ENCODE measurements at places on chromosomes 7 and 10. TPM values are rescaled to one million over a fixed set of nuclear protein-coding genes. Genes with fewer than 3 reads are reported as not detected.

NODAL gene
- not detected for total RNA-seq

NAT16 gene
- total RNA-seq: not detected

NPSR1 gene
- total RNA-seq: not detected

NUTM2B gene
- total RNA-seq: 1.1 TPM

VPS37D gene
- total RNA-seq: 13.2 TPM

GATA3 gene
- total RNA-seq: 23.5 TPM

RPP30 gene
- total RNA-seq: 26.5 TPM

LRRN3 gene
- 1.1 TPM for total RNA-seq

TMEM225B gene
- 2.6 TPM for total RNA-seq

SOSTDC1 gene
- 13.4 TPM for total RNA-seq

PMPCB gene
- total RNA-seq: 65.8 TPM

ZNRF2 gene
- 32.2 TPM for total RNA-seq

ANKRD16 gene
- total RNA-seq: 6.7 TPM

TCAF1 gene
- total RNA-seq: 37.2 TPM

FBXL13 gene
- total RNA-seq: 4.8 TPM

PPP1R17 gene
- total RNA-seq: not detected

AKR1C8 gene
- total RNA-seq: 0.66 TPM

CRHR2 gene
- not detected for total RNA-seq

GIMAP6 gene
- 48.7 TPM for total RNA-seq

JAKMIP3 gene
- total RNA-seq: 0.16 TPM

PRLHR gene
- not detected for total RNA-seq

C10orf143 gene
- total RNA-seq: 6.6 TPM

Data from kidney (tissue), 22 donors.